ENCODE measurements at places on chromosomes 2 and 18.
A peak's percentile ranks its signal among the peaks of the same experiment; 100 is the strongest.

- no peak for DNase-seq
Observed at GRCh38 chr18:49623571-49623970, 61.7 kb downstream of the LIPG start.

DNA sequence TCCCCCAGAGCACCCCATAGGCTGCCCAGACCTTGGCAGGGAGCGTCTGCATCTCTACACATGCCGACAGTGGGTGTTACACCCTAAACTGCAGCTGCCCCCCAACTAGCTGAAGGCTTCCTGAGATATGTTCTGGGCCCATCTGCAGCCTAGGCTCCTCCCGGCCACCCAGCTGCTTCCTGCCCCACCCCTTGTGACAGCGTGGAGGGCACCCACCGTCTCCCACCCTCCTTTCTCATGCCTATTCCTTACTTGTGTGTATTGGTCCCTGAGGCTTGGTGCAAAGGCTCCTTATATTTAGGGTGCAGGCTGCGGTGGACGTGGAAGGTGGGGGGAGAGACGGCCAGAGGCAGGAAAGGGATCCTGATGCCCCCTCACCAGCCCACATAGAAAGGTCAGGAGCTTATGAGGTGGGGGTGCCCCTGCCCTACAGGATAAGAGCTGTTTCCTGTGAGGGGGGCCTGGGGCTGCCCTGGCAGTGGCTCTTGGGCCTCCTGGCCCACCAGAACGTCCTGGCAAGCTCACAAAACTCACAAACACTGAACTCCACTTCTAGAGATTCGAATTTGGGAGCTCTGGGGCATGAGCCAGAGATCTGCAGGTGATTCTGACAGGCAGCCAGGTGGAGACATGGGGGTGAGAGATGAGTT, 7.3 kb upstream of the PROM2 start:
- DNase-seq, result no peak

DNA sequence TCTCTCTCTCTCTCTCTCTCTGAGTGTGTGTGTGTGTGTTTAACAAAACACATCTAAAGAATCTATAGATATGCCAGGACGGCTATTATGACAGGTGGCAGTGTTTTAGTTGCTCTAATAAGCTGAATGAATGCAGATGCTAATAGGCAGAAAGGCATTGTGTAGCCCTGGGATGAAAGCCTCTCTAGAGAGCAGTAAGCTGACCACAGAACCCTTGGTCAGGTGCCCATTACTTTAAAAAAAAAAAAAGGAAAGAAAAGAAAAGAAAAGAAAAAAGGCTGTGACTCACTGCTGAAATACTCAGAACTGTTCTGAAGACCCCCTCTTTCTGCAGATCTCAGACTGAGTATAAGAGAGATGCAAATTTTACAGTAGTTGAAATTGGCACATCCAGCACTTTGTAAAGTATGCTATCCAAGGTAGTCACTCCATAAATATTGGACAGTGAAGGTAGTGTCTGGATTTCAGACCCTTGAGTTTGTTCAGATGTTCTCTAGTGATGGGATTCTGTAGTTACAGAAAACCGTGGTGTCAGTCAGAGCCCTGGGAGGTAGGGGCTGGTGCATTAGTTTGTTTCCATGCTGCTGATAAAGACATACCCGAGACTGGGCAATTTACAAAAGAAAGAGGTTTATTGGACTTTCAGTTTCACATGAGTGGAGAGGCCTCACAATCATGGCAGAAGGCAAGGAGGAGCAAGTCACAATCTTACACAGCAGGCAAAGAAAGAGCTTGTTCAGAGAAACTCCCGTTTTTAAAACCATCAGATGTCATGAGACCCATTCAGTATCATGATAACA, 30.9 kb downstream of the OSBPL6 start:
- peak; percentile 35 for DNase-seq

DNA sequence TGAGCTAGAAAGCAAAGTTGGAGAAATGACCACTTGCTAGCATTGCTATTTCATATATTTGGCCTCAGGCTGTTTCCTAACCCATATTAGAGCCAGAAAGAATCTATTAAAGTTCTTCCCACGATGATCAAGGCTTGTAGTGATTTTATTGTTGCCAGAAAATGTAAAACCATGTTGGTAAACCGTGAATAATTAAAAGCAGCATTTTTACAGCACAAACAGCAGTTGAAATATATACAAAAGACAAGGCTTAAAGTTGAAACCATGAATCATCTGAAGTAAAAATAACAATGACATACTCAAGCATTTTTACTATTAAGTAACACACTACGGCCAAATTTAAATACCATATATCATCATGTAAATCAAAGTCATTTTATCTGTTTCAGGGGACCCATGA, 27.7 kb upstream of the DSC3 start:
- no peak for DNase-seq

- peak; percentile 48 for DNase-seq
Observed at GRCh38 chr2:162840598-162841246, 2.2 kb upstream of the KCNH7 start.

GRCh38 chr2:135457279-135457678, 73.7 kb downstream of the ZRANB3 start:
- no peak for DNase-seq

DNA sequence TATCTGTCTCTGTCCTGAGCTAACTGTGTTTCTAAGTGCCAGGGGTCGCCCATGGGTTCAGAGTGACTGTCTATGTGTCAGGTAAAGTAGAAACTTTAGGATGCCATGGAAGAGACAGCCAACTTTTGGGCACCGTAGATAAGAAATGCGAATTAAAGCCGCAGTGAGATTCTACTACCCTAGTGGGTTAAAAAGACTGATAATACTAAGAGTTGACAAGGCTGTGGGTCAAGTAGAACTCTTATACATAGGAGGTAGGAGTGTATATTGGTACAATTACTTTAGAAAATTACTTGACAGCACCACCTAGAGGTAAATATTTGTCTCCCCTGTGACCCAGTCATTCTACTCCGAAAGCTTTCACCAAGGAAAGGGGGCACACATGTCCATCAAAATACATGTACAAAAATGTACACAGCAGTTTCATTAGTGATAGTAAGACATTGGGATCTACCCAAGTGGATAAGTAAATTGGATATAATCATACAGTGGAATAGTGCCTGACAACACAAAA, 371.3 kb downstream of the SLC4A3 start:
- DNase-seq, result no peak
